Activated T-helper 1 cell treated with Interleukin-2 at 50 U/mL for 16 hours (primary cell): ENCODE measurements at places on chromosomes 1 and 21.

GRCh38 chr1:118249641-118250040 lies 64.6 kb upstream of the SPAG17 start:
- no peak for DNase-seq

DNA sequence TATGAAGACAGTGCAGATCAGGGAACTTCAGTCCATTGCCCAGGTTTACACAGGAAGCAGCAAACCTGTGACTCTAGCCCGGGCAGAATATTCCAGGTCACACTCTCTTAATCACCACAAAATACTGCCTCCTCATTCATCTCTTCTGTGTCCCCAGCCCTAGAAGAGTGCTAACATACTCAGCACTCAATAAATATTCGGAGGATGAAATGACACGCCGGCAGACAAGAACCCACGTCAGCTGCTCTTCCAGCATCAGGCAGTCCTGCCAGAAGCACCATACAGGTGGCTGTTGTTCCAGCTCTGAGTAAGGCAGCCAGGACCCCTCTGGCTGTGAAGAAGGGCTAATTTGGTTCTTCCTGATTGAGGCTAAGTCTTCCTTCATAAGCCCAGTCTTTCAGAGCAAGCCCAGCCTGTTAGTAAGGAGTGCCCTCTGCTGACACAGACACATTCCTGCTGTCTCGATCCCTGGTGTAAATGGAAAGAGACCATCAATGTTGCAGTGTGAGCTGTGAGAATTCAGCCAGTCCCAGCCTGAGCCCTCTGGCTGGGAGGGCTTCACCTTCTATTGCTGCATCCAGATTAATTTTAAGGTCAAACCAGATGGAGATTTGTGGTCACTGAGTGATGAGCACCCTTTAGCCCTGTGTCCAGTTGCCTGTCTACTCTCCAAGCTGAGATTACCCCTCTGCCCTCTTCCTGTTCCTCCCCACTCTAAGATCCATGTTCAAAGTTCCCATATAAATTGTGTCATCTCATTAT lies 45.0 kb upstream of the KIRREL1 start:
- DNase-seq, result no peak

- no peak for DNase-seq
These were observed 633.9 kb upstream of the PTBP2 start for GRCh38 chr1:96087719-96088118.

DNA sequence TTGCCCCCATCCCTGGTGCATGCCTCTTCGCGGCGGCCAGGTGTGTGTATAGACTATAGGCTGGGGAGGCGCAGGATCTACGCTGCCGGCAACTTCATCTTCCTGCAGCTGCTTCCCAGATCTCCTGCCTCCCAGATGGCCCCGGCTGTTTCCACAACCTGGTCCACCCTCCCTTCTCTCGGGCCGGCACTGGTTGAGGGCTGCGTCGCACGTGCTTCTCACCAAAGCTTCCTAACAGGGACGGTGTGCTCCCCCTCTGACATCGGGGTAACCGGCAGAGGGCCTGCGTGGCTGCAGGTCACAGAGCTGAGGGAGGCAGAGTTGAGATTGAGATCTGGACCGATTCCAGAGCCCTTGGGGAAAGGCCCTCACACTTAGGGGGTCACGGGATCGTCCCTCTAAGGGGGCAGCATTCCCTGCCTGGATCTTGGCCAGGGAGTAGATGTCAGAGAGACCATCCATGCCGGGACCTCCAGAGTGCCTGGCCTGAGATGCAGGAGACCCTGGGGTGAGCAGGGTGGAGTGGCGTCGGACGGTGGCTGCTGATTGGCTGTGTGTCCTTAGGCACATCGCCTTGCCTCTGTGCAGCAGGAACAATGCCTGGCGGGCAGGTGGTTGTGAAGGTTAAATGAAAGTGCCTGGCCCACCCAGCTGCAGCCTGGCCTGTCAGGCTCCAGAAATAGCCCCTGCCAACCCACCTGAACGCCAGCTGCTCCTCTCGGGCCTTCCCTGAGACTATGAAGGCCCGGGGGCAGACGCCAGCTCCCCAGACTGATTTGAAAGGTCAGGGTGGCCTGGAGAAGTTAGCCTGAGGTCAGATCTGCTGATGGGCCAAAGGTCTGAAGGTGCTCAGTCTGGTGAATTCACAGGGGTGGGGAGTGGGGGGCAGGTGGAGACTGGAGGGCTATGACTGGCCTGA lies 6.1 kb upstream of the MASP2 start:
- DNase-seq, result no peak

GRCh38 chr1:221877311-221877710 lies 135.4 kb upstream of the DUSP10 start:
- no peak for DNase-seq

GRCh38 chr1:160540859-160541233 lies 17.8 kb upstream of the SLAMF6 start:
- no peak for DNase-seq

DNA sequence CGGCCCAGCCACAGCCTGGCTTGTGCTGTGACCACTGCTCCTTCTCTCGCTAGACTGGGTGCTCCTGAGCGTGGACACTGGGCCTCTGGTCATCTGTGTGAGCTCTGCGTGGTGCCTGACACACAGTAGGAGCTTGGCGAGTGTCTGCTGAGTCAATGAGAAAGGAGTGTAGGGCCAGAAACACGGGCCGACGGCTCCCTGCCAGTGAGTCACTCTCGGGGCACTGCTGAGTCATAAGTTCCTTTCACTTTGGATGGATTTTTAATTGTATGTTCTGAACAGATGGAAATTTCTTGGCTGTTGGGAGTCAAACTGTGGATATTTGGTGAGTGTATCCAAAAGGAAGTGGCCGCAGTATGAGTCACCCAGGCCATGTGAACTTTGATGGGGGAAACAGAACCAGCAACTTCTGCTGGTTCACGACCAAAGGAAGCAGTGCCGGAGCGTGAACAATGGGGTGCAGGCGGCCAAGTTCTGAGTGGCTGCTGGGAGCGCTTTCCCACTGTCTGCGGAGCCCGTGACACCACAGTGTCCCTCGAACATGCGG lies 41.0 kb upstream of the COL18A1 start:
- DNase-seq, result no peak

GRCh38 chr1:29986986-29987385 lies 736.4 kb downstream of the MATN1 start:
- no peak for DNase-seq

DNA sequence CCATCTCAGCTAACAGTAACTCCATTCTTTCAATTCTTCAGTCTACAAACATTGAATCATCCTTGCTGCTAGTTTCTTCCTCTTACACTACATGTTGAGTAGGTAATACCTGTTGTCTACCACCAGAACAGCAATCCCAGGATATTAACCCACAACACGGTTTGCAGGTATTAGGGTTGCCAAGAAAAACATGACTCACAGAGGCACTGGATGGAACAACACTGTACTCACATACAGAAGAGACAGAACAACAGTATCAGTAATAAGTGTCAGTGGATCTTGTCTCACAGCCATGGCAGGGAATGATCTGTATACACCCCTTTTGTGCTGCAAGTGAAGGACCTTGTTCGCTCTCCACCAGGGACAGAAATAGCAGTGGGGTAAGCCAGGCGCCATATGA lies 212.1 kb downstream of the GPR52 start:
- no peak for DNase-seq

GRCh38 chr1:19209439-19209989 lies 552 bp downstream of the UBR4 start:
- no peak for DNase-seq

DNA sequence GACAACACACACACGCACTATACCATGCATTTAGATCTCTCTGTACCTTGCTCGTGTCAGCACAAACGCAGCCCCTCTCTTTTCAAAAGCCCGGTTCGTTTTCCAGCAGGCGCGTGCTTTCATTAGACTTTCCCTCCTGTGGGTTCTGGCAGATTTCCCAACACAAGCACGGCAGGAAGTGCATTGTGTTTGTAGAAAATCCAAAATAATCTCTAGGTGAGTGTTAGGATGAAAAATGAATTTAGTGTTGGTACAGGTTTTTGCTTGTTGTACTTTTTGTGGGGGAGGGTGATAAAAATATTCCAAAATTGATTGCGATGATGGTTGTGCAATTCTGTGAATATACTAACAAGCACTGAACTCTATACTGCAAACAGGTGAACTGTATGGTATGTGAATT lies 54.1 kb upstream of the POFUT2 start:
- DNase-seq, result no peak

DNA sequence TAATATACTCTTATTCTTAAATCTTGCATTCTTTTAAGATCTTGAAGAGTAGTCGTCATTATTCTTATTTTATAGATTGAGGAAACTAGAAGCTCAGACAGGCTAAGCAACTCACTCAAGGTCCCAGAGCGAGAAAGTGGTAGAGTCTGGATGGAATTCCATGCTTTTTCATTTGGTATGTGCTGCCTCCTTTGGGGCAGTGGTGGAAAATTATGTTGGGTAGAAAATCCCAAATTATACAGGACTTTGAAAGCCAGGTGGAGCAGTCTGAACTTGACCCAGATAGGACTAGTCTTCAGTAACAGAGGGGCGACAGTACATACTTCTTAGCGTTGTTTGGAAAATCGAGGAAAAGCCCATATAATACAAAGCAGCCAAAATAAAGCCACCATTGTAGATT lies 205.6 kb downstream of the ATG4C start:
- no peak for DNase-seq

GRCh38 chr1:226497991-226498639 lies 50.4 kb upstream of the STUM start:
- no peak for DNase-seq

- DNase-seq, result no peak
These were observed 102.6 kb downstream of the ADSS2 start for GRCh38 chr1:244349103-244349531.
